HFFc6 (cell line): ENCODE measurements at places on chromosomes 2 and 18. TPM values are rescaled to one million over a fixed set of nuclear protein-coding genes. Genes with fewer than 3 reads are reported as not detected.

DNA sequence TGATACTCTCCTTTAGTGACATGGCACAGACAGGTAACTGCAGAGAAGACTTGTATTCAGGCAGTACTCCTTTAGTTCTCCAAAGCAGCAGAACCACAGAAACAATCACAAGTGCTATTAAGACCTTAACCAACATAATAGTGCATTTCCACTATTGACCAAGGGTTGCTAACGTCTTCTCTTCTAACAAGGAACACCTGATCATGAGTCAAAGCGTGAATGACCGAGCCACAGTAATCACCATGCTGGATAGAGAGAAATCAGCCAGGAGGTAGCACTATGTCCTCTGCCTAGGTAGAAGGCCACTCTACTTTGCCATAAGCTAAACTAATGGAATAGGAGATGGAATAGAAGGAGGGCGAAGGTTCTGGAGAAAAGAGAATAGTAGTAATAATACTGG lies 161.0 kb downstream of the ANKRD44 start:
- DNase-seq: no peak

- DNase-seq: no peak
Measured at GRCh38 chr2:137986268-137986667, 22.0 kb downstream of the HNMT start.

DNA sequence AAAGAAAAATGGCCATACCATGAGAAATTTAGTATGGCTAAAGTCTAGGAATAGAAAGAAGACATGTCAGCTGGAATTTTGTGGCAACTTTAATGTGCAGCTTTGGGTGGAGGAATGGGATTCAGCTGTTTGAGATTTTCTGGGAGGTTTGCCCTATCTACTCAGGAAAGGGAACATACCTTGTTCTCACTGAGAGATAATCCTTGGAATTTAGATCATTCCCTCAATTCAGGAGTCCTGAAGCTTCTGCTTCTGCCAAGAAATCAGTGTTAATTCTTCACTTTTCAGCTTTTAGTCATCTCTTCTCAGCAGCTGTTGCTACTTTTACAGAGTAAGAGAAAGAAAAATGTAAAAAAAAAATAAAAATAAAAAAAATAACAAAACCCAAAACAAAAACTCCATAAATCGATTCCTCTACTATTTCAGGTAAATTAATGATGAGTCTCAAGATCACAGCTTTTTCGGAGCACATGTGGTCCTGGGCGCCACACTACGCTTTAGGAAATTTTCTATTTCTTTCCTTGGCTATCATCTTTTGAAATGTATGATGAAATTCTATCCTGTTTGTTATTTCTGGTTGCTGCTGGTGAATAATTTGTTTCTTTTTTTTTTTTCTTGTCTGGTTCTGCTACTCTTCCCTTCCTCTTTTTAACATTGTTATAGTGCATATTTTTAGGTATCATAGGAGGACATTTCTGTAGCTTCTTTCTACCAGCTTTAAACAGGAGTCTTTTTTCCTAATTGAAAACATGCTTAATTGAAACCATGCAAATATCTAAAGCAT lies 18.9 kb upstream of the BAZ2B start:
- DNase-seq: no peak

- DNase-seq: no peak
Measured at GRCh38 chr18:79760881-79761280, 36.9 kb upstream of the KCNG2 start.

- DNase-seq: peak; percentile 50
Measured at GRCh38 chr2:234951664-234952269, at the start of gene SH3BP4. SH3BP4 (plus strand) TSS chr2:234952017; CDS start chr2:235035003, 82,986 bp downstream.

The ITPRIPL1 gene
- total RNA-seq: 0.69 to 1.2 TPM (median 0.96 TPM) in 3 replicates

The BABAM2 gene
- total RNA-seq: 34.3 to 42.0 TPM (median 39.3 TPM) in 3 replicates

The KCNE4 gene
- 4.6 to 9.7 TPM (median 7.2 TPM) in 3 replicates for total RNA-seq
